ENCODE measurements at places on chromosomes 2 and 18.

- DNase-seq: peak; percentile 60
Observed at GRCh38 chr2:84486441-84487115, 27.5 kb upstream of the SUCLG1 start.

DNA sequence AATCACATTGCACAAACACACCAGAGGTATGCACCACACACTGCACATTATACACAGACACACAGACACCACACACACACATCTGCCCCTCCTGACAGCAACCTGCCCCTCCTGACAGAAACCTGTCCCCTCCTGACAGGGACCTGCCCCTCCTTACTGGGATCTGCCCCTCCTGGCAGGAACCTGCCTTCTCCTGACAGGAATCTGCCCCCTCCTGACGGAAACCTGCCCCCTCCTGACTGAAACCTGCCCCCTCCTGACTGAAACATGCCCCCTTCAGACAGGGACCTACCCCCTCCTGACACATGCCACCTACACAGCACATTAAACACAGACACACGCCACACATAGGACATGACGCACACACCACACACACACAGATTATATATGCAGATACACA is 88.9 kb downstream of the PXDN start:
- DNase-seq: no peak

GRCh38 chr2:44324971-44325426 is 36.3 kb downstream of the PREPL start:
- peak; percentile 71 for DNase-seq

GRCh38 chr2:138390316-138390945 is 111.1 kb upstream of the SPOPL start:
- DNase-seq: no peak

Measured in EH (cell line).